ENCODE measurements at places on chromosomes 2 and 18.
A peak's percentile ranks its signal among the peaks of the same experiment; 100 is the strongest.

DNA sequence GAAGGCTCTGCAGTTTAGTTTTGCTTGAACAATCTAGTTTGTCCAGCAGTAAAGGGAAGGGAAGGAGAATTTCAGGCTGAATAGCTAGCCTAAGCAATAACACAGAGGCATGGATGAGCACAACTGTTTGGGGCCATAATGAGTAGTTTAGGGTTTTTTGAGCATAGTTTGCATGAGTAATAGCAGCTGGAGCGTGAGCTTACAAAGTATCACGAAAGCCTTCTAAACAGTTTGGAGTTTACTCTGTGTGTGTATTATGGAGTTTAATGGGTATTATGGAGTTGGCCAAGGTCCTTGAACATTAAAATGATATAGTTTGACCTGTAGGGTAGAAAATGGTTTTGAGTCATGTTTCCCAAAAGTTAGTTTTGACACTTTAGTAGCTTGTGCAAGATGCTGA, 782.3 kb downstream of the ERBB4 start:
- no peak for DNase-seq

DNA sequence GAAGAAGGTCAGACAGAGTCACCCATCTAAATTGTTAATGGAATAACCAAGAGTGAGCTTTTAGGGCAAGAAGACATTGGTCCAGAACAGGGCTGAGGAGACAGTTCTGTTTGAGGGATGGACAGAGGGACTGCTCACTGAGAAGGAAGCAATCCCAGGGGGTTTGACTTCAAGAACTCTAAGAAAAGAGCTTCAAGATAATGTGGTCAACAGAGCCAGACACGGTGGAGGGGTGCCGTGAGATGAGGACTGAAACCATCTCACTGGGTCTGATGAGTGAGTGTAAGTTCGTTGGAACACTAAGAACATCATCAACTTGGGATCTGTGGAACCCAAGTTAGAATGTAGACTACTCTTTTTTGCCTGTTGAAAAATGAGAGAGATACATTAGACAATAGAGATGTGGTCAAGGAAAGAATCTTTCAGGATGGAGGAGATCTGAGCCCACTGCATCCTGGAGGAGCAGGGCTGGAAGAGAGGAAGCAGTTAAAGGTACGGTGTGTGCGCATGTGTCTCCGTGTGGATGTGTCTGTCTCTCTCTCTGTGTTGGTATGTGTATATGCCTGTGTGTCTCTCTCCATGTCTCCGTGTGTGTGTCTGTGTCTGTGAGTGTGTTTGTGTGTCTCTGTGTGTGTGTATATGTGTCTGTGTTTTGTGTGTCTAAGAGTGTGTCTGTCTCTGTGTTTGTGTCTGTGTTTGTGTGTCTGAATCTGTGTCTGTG, 172.1 kb downstream of the MYCN start:
- DNase-seq: no peak

- no peak for DNase-seq
These were observed 96.7 kb downstream of the GAREM1 start for GRCh38 chr18:32373995-32374394.

- no peak for DNase-seq
These were observed 191.4 kb downstream of the MBD2 start for GRCh38 chr18:54033052-54033451.

DNA sequence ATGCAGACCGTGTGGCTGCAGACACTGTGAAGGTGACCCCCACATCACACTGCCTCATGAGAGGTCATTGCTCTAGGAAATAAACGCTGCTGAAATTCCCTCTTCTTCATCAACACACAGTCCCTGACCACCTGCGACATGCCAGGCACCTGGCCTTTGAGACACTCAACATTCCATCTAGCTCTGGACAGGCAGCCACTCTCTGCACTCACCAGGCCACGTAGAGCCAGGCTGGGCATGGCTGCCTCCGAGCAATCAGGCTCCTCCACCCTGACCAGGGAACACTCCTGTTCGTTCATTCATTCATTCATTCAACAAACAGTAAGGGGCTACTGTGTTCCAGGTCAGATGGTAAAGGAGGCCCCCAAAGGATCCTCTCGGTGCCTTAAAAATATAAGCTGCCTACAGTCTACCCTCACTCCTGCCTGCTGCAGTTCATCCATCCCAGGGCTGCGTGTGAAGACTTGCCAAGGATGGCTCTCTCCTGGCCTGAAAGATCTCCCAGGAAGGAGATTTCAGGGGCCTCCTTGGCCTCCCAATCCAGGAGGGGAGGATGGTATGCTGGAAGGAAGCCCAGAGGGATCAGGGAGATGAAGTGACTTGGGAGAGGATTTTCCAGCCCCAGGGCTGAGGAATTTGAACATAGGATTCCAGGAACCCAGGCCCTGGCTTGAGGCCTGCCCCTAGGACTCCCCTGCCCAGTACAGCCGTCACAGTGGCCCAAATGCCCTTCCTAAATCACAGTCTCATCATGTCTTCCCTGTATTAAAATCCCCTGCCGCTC, 66.7 kb downstream of the TNS1 start:
- peak; percentile 6 for DNase-seq

- DNase-seq: no peak
These were observed 34.1 kb upstream of the VWC2L start for GRCh38 chr2:214376618-214377285.

DNA sequence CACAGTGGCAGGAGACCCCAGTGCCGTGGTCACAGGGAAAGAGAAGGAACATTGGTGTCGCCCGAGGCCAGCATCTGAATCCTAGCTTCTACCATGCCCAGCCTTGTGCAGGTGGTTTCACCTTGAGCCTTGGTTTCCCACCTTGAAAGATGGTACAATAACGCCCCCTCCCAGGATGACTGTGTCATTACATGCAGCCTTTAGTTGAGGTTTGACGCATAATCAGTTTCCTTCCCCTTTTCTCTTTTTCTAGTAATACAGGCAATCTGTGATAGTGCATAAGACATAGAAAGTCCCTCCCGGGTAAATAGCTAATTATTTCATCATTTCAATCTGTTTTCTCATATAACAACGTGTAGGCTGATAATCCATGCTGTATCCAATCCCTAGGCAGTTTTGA, 29.8 kb upstream of the ZNF407 start:
- DNase-seq: no peak

DNA sequence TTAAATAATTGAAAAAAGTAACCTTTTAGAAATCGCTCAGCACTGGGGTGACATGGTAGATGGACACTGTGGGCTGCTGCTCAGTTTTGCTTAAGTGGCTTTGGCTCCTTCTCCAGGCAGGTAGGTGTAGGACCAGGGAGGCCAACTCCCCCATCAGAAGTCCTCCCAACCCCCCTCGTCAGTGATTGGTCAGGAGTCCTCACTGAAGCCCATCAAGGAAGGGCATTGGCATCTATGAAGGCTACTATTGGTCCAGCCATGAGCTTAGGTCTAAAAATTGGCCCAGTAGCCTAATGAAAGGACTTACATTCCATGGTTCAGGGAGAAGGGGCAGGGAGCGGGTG, 34.7 kb downstream of the ST3GAL5 start:
- no peak for DNase-seq

DNA sequence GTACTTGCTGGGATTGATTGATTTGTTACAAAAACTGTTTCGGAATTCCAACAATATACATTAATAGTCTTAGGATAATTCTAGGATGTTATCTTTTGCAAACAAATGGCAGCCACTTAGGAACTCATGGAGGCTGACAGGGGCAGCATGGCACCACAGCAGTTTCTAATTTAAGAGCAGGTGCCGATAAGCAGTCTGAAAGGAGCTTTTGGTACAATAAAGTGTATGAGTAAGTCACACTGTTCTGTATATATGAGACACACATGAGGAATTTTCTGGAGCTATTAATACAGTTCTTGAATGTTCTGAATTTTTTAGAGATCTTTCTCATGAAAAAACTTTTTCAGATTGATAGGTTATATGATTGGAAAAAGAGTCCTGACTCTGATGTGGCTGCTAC, 52.2 kb downstream of the EIF5B start:
- peak; percentile 38 for DNase-seq

DNA sequence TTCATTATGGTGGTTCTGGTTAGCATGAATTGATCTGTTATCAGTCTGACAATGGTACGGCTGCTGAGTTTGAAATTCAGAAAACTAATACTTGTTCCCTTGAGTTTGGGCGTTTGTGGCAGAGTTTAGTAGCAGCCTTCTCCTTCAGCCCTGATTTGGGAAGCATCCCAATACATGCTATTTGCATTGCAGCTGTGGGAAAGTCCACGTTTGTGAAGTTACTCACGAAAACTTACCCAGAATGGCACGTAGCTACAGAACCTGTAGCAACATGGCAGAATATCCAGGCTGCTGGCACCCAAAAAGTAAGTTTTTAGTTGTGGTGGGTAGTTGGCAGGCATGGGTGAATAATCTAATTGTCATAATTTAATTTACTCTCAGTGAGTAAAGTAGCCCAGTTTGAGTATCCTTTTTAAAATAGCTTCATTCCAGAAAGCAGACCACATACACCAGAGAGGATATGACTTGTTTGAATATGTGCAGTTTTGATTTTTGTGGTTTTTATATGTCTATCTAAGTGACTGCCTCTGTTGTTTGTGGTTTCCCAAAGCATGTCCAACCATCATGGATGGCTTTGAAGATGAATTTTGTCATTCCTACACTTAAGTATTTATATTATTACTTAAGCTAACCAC, 12.2 kb downstream of the DGUOK start:
- peak; percentile 48 for DNase-seq

- DNase-seq: no peak
These were observed 399.3 kb downstream of the BCL11A start for GRCh38 chr2:60154142-60154541.

DNA sequence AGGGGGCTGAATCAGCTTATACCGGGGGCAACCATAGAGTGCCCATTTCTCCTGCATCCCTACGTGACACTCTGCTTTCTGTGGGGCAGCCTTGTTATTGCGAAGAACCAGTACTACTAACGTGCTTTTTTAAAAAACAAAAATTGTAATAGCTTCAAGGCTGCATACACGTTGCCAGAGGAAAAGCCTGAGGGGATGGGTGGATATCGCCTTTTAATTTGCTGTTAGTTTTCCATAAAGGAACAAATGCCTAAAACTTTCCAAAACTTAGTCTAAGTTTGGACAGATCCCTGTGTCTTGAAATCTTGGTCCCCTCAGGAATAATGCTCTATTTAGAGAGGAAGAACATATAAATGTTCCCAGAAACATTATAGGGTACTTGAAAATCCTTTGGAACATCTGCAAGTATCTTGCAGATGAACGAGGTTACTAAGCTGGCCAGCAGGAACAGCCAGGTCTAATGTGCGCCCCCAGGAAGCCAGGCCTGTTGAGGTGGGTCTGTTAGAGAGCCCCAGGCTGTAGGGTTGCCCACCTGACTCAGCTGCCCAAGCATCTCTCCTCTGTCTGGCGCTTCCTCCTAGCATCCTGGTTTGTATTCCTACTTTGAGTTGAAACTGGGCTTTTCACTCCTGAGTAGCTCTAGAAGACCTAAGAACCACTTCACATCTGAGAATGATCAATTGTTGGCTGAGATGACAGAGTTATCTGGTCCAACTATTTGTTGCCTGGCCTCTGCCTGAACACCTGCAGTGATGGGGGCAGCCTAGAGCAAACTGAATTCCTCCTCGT, 96.9 kb downstream of the TGOLN2 start:
- DNase-seq: no peak

All from A172 (cell line).